ENCODE measurements at places on chromosomes 5 and 9. TPM values are rescaled to one million over a fixed set of nuclear protein-coding genes. Genes with fewer than 3 reads are reported as not detected.

KCNT1 gene
- total RNA-seq = not detected

TAF11L10 gene
- total RNA-seq = not detected

ADGRV1 gene
- total RNA-seq = 0.57 TPM

NKD2 gene
- total RNA-seq = 6.6 TPM

SNCB gene
- total RNA-seq = not detected

HACD4 gene
- total RNA-seq = 15.4 TPM

ECPAS gene
- 85.5 TPM for total RNA-seq

PCDHGA8 gene
- 5.8 TPM for total RNA-seq

ARSI gene
- total RNA-seq = 5.8 TPM

MARVELD2 gene
- 0.42 TPM for total RNA-seq

OLFM1 gene
- total RNA-seq = 46.1 TPM

PCDHGA3 gene
- total RNA-seq = 1.7 TPM

SPATA31C1 gene
- not detected for total RNA-seq

SPATA31A3 gene
- not detected for total RNA-seq

IFNA2 gene
- not detected for total RNA-seq

PROB1 gene
- total RNA-seq = 10.4 TPM

NEURL1B gene
- 74.7 TPM for total RNA-seq

HMMR gene
- 0.57 TPM for total RNA-seq

IL4 gene
- total RNA-seq = not detected

PSIP1 gene
- total RNA-seq = 56.9 TPM

TMEM203 gene
- 33.2 TPM for total RNA-seq
